Epithelial cell of esophagus (primary cell): ENCODE measurements at places on chromosomes 12 and 14.
A peak's percentile ranks its signal among the peaks of the same experiment; 100 is the strongest.

GRCh38 chr12:24042651-24043050 lies 93.2 kb upstream of the SOX5 start:
- no peak for DNase-seq

DNA sequence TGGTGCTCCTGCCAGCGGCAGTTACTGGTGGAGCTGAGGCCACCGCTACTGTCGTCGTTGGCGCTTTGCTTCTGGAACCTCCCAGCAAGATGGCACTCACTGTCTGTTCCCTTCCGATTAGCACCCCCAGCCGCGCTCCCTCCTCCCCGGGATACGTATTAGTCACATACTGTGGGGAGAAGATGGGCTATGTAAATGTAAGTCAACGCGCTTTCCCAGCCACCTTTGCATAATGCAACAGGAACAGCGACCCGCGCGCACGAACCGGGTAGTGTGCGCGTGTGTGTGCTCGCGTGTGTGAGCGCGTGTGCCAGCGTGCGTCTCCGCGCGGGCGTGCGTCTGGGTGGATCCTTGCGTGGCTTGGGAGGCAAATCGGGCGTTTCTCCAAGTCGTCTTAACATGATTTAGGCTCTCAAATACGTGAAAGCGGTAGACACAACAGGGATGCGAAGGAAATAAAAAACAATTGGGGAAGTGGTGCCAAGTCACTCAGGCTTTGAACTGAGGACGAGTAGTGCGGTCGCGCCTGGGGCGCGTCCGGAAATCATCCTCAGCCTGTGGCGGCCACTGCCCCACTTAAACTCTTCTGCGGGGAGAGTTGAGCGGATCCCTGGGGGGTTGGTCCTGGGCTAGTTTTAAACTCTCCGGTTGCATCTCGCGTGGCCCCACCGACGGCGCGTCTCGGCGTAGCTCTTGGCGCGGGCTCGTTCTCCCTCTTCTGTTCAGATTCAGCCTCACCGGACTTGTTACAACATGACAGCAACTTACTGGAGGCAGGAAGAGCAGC lies 1.8 kb downstream of the FLRT2 start:
- DNase-seq = peak; percentile 89

DNA sequence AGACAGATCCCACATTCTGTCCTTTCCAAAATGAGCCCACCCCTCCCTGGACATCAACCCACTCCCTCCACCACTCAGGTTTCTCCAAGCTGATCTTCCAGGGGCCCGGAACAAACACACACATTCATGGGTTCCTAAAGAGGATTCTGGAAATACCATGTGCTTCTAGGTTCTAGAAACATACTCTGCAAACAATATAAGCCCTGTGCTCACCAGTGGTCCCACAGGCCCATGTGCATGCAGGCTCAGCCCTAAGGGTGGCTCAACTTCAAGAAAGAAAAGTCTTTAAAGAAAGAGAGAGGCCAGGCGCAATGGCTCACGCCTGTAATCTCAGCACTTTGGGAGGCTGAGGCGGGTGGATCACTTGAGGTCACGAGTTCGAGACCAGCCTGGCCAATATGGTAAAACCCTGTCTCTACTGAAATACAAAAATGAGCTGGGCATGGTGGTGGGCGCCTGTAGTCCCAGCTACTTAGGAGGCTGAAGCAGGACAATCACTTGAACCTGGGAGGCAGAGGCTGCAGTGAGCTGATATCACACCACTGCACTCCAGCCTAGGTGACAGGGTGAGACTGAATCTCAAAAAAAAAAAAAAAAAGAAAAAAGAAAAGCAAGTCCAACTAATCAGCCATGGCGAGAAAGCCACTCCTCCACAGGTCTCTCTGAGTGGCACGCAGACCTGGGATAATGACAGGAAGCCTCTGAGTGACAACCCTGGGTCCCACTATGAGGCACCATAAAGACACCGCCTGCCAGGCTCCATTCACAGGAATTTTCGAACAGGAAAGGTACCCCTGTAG lies 59.5 kb upstream of the PNMA1 start:
- no peak for DNase-seq

DNA sequence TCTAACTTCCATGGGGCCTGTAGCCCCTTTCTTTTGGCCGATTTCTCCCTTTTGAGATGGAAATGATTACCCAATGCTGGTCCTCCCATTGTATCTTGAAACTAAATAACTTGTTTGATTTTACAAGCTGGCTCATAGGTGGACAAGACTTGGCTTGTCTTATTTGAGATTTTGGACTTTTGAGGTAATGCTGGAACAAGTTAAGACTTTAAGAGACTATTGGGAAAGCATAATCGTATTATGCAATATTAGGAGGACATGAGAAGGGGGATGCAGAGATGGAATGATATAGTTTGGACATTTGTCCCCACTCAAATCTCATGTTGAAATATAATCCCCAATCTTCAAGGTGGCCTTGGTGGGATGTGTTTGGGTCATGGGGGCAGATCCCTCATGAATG lies 49.2 kb upstream of the LYZ start:
- peak; percentile 79 for DNase-seq

DNA sequence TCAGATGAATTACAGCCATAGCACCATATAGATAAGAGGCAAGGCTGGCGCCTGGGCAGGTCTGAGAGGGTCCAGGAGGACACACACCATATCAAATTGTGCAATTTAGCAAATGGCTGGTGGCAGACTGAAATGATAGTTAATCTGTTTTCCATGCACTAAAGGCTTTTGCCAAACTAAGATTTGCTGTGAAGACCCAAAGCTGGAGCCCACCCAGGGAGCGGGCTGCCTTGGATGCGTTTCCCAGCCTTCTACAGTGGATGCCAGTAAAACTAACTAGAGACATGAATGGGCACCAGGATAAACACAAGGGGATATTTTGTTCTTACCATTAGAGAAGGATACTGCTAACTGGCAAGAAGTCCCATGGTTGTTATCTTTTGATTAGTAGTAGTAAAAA lies 475.1 kb downstream of the DPF3 start:
- no peak for DNase-seq

DNA sequence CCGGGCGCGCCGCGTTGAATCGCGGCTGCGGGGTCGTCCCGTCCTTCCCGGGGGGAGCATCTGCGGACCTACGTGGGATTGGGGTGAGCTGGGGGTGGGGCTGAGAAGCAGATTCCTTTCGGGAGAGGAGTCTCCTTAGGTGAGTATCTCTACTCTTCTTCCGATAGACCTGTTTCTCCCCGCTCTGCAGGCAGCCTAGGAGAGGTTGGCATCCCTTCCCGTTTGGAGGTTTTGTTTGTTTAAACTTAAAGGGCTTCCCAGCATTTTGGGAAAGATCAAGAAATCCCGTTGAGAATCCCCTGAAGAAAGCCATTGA lies 411 bp downstream of the TTLL5 start:
- no peak for DNase-seq

DNA sequence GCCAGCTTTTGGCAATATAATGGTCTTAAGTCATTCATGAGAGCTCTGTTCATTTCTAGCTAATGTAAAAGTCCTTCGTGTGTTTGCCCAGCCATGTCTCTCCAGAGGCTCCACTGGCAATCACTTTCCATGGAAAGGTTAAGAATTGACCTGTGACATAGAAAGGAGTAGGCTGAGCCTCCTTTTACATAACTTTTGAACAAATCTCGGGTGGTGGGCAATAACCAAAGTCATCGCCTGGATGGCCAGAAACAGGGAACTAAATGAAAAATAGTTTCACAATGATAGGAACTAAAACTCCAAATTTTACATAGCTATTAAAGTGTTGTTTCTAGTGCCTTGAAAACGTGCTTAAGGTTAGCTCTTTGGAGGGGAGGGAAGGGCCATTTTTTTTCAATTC lies 6.5 kb downstream of the BHLHE41 start:
- no peak for DNase-seq

DNA sequence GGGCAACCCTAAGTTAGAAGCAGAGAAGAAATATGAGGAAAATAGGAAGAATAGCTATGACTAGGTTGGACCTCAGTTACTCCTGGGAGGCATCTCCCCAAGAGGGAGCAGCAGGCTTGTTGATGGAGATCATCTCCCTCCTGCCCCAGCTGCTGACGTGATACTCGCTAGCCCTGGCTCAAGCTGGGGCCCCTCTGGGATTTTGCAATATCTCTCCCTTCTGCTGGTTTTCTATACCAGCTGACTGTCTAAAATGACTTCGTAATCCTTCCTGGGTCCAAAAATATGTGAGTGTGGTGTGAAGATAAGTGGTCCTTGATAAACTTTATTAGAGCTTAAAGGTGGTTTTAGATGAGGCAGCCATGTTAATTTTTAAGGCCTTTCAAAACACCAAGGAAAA lies 4.5 kb upstream of the HECTD4 start:
- no peak for DNase-seq

DNA sequence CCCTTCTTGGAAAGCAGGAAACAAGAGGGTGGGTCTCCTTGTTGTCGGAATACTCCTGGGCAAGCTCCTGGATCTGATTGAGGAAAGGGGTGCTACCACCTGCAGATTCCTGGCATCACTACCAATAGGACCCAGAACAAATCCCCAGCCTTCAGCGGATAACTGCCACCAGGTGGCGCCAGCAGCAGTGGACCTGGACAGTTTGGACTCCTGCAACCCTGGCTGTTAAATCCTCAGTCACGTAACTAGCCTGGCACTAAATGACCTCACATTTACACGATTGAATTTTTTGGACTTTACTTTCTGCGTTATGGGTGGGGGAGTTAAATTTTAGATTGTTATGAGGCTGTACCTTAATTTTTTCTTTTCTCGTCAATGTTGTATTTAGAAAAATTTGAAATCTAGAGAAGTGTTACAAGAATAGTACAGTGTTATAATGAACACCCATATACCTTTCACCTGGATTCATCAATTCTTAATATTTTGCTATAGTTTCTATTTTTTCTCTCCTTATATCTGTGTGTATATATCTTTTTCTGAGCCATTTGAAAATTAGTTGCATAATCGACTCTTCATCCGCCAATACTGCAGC lies 95.6 kb downstream of the GAS2L3 start:
- peak; percentile 80 for DNase-seq

- peak; percentile 61 for DNase-seq
These were observed 412.5 kb downstream of the RMST start for GRCh38 chr12:97875064-97875463.

DNA sequence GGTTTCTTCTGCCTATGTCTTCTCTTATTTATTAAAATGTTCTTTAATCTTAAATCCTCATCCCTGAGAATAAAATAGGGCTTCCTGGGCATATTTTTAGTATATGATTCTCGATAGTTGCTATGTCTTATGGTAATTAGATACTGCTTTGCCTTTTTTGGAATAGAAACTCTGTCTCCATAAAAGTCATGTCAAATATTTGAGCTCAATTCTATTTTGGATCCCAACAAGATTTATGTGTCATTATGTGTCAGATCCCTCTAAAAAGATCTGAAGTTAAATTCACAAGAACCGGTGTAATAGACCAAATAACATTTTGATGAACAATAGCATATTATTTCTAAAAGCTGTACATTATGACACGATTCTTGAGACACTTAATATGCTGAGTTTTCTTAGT lies 312.5 kb upstream of the PDE3A start:
- DNase-seq = no peak

DNA sequence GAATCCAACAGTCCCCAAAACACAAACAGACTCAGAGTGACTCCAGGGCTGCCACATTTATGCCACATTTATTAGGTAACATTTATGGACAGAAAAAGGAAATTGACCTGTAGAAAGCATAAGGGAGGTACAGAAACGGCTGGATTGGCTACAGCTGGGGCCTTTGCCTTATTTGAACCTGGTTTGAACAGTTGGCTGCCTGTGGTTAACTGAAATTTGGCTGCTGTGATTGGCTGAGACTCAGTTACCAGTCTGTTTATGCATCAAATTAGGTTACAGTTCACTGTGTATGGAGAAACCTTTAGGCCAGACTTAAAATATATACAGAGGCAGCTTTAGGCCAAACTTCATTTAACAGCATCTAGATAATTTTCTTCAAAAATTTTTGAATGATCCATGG lies 27.8 kb upstream of the PCNX1 start:
- DNase-seq = no peak

DNA sequence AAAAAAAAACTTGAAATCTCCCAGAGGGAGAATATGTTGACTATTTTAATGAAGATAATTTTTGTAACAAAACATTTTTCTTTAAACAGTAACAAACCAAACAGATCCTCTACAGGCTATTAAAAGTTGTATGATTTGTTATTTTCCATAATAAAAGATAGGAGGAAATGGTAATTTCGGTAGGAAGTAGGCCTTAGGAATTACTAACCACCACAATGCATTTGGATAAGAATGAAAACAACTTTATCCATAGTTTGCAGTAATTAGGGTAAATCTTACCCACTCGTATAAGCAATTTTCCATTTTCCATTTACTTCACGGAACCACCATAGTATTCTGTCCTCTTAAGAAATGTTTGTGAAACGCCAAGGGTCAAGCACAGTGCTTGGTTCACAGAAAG lies 6.0 kb downstream of the USP44 start:
- no peak for DNase-seq

- DNase-seq = no peak
These were observed 1.1 kb upstream of the ITGA7 start for GRCh38 chr12:55708695-55709233.

- DNase-seq = no peak
These were observed 1.9 kb downstream of the IFNG-AS1 start for GRCh38 chr12:67991158-67991557.

- DNase-seq = peak; percentile 84
These were observed 1428.3 kb downstream of the AACS start for GRCh38 chr12:126493366-126494108.

DNA sequence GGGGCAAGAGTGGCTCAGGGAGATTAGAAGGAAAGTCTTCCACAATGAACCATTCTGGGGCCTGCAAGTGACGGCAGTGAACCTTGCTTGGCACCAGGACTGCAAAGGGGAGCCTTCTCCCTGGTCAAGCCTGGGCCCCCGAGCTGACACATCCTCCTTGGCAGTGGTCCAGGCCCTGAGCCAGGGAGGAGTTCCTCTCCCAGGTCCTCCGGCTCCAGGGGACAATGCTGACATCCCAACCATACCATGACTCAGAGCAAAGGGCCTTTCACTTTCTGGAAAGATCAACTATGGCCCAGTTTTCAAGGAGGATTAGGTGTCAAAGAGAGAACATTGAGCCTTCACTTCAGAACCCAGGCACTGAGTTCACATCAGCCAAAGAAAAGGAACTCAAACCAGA lies 756.5 kb upstream of the TBX3 start:
- DNase-seq = peak; percentile 39

GRCh38 chr14:20801726-20802125 lies 918 bp downstream of the RNASE1 start:
- no peak for DNase-seq

DNA sequence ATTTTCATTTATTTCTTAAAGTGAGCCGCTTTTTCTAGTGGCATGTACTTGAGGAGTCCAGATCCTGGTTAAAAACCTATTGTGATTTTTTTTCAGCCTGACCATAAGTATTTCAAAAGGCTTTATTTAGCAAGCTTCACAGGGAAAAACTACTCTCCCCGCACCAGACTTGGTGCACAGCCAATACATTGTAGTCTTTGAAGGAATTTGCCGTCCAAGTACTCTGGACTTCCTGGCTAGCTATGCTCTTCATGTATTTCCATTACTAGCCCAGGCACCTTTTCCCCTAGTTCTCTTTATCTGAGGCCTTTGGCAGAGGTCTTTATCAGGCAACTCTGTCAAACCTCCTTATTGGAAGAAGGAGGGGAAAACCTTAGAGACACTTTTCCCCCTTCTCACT lies 234.7 kb downstream of the CCDC91 start:
- DNase-seq = peak; percentile 2
